ENCODE measurements at places on chromosomes 7 and 10. TPM values are rescaled to one million over a fixed set of nuclear protein-coding genes. Genes with fewer than 3 reads are reported as not detected.

GRCh38 chr7:82926477-82926876 is 236.2 kb downstream of the PCLO start:
- no peak for DNase-seq

GRCh38 chr7:151859111-151859947 is 17.6 kb downstream of the PRKAG2 start:
- DNase-seq, result no peak

- DNase-seq, result peak; percentile 22
Observed at GRCh38 chr7:118182593-118183427, 1.2 kb upstream of the LSM8 start.

DNA sequence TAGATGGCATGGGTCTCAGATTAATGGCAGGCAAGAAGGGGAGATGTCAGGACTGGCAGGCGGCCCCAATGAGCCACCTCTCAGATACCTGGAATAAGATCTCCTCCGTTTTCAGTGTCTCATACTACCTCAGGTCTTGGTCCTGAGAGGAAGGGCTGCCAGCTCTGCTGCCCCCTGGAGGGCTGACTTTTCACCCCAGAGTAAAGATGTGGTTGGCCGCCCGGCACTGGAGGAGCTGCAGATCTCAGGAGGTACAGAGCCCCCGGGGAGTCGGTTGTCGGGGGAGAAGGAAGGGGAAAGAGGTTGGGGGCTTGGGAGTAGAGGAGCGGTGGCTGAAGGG is 642 bp upstream of the COL13A1 start:
- peak; percentile 70 for DNase-seq

- DNase-seq, result no peak
Observed at GRCh38 chr10:13503745-13504463, 24.9 kb downstream of the BEND7 start.

DNA sequence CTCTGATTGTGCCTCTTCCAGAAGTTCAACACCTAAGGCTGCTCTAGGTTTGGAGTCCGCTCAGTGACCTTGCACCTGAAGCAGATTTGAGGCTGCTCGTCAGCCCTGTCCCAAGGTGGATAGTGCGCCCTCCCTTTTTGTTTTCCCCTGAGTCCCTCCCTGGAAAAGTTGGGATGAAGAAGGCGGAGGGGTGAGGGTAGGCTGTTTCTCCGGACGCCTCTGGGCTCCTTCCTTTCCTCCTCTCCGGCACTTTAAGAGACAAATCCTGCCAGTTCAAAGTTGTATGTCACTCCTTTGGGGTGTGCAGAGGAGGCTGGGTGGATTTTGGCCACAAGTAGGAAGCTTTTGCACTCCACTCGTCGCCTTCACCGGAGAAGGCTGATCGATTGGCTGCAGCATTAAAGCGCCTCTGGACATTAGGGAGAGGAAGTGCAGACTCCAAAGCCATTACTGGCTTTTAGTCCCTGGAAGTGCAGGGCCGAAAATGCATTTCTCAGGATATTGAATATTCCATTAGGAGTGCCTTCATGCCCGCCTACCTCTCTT is 81.9 kb upstream of the PRKG1 start:
- no peak for DNase-seq

DNA sequence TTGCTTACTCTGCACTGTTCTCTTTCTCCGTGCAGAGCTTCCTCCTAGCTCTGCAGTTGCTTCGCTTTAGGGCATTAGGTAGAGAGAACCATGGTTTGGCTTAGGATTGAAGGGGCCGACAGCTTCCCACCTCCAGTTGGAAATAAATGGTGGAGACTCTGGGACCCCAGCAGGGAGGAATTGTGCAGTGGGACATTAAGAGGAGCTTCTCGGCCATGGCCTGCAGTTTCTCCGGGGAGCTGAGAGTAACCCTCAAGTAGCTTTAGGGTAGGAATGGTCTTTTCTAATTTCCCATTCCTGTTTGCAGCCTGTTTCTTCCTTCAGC is 1.2 kb downstream of the SUFU start:
- no peak for DNase-seq

GRCh38 chr10:3779158-3779741 is 5.8 kb downstream of the KLF6 start:
- no peak for DNase-seq

DNA sequence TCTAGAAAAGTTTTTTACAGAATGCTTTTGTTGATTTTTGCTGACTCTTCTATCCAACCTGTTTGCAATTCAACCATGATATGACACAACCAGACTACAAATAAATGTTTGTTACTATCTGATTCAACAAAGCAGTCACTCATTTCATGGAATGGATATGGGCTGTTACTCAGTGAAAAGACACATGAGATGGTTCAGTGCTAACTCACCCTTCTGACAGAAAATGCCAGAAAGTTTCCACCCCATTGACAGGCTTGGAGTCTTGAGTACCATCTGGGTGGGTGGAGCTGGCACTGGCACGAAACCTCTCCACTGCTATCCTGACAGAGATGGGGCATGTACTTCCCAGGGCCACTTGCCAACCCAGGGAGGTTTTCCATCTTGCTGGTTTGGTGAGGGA is 39.5 kb downstream of the RBM28 start:
- no peak for DNase-seq

- DNase-seq, result no peak
Observed at GRCh38 chr7:154978017-154978416, 24.9 kb downstream of the PAXIP1 start.

DNA sequence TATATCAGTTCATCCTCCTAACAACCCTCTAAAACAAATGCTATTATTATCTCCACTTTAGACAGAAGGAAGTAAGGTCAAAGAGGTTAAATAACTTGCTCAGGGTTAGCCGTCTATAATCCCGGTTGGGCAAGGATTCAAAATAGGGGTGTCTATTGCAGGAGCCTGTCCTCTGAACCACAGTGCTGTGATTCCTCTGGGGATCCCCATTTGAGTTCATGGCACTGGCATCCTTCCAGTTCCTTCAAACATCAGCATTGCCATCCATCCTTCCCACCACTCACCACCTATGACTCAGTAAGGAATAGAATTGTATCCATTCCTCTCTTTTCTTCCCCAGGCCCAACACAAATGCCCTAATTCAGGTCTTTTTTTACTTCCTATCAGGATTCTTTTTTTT is 25.6 kb downstream of the HPS6 start:
- DNase-seq, result no peak

DNA sequence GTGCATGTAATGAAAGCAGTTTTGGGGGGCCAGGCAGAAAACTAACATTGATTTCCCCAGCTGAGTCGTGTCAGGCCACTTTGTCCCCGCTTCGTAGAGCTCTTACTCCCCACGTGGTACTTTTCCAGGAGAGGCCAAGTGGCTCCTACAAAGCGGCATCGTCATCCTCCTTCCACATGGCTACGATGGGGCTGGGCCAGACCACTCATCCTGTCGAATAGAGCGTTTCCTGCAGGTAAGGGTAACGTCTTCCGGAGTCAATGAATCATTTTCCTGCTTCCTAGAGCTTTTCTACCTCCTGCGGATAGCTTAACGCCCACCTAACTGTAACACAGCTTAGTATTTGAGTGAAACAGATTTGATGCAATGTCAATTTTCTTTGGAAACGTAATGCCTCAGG is 21.7 kb upstream of the SEC61A2 start:
- DNase-seq, result no peak

GRCh38 chr7:45359776-45360175 is 202.2 kb downstream of the RAMP3 start:
- no peak for DNase-seq

DNA sequence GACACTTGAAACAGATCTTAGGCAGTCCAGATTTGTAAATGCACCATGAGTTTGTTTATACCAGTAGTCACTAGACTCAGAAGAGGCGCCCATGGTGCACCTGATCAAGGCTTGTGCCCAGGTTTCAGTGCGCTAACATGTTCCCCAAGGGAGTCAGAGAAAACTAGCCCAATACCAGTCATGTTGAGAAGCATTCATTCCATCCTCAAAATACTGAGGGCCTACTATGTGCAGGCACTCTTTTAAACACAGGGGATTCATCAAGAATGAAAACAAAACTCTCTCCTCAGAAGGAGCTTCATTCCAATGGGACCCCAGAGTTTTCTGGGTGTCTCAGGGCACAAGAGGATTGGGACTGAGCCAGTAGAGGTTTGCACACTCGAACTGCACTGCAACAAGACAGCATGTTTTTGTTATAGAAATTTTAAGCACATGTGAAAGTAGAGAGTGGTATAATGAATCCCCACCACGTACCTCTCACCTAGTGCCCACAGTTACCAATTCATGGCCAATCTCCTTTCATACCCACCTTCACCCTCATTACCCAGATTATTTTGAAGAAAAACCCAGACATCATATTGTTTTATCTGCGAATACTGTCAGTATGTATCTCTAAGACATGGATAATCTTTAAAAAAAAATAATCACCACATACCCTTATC is 55.0 kb upstream of the ARID5B start:
- no peak for DNase-seq

DNA sequence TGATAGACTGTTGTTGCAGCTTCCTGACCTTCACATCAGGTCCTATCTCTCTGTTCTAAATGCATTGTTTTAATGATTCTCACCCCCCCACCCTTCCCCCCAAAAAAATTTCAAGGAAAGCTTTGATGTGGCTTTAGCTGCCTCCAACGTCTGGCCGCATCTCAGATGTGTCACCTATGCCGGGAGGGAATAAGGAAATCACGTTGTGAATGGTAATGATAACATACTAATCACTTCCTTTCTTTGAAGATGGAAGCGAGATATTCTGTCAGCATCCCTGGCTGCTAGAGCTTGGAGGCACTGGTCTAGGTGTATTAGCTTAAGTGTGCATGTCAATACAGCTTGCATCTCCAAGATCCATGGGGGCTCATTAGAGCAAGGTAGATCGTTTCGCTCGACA is 89.6 kb downstream of the VTI1A start:
- no peak for DNase-seq

GRCh38 chr10:36110097-36110496 is 468.0 kb upstream of the FZD8 start:
- no peak for DNase-seq

DNA sequence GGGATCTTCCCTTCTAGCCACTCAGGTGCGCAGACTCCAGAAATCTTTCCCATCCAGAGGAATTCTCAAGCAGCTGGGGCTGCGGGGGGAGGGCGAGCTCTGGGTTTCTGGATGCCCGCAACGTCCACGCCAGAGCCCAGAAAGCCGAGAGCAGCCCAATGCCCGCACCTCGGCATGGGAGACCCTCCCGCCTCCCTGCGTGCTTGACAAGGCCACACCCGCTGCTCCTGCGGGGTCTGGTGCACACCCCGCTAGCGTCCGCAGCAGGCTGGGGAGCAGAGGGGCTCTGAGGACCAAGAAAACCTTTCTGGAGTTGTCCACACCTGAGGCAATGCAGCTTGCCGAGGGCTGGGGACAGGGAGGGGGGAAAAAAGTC is 66.2 kb downstream of the SLC29A4 start:
- DNase-seq, result no peak

DNA sequence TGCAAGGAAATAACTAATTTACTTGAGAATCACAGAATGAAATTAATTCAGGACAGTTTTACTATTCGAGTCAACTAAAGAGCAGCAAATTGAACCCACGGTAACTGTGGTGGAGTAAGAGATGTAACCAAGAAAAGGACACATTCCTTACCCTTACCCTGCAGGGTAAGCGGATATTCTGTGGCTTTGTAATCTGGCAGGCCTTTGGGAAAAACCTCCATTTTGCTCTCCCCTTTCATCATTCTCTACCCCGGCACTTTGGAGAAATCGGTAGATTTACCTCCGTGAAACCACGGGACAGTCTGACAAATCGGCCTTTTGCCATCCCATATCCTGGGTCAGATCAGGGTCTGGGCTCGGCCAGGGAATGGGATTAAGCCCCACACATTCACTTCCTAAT is 18.4 kb downstream of the RCC1L start:
- no peak for DNase-seq

DNA sequence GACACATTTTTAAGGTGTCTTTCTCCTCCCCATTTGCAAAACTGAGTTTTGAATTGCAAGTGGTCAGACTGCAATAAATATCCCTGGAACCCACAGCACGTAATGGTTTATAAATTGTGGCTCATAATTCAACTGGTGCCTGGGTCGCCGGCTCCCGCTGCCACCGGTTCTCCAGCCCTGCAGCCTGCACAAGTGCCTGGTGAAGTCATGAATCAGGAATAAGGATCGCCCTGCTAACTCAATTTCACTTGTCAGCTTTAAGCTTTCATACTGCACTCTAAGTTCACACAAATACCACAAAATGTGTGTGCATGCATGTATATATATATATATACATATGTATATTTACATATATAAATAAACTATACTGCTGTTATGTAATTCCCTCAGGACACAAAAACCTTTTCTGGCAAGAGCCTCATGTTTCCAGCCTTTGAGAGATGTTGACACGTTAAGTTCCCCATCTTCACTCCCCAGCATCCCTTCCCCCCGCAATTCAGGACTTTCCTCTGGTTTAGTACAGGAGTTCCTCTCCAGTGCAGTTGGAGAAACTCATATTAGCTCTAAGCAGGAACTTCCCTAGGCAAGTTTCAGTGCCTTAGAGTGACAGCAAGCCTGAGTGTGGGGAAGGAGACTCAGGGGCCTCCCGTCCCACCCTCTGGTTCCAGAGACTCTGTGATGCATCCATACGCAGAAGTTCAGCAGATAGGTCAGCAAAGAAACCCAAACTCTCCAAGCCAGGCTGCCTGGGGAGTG is 129.2 kb upstream of the UNC5B start:
- no peak for DNase-seq

DNA sequence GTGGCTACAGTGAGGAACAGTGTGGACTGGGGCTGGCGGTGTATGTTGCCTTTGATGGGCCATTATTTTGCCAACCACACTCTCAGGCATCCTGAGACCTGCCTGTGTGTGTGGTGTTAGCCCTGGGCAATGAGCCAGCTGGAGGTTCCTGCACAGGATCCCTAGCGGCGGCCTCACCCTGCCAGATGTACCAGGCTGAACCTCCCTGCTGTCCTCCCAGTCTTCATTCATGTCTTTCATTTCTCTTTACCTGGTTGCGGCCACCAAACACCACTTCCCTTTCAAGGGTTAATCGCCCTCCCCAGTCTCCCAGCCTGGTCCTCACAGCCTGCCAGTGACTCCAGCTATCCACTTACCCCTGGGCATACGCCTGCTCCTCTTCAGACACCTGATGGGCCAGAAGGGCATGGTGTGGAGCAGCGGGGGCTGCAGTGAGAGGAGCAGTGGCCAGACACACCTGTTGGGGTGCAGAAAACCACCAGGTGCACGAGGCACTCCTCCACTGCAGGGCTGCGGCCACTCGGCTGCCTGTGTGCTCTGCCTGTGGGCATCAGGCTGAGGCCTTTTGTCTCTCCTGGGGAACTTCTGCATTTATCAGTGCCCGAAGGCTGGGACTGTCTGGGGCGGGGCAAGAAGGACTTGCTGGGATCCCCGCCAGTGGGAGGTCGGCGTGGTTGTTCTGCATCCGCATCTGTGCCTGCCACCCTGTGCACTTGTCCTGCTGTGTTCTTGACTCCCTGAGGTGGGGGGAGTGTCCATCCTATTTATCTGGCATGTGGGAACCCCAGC is 111.6 kb downstream of the ARHGAP22 start:
- no peak for DNase-seq

GRCh38 chr10:98209441-98209840 is 58.6 kb downstream of the LOXL4 start:
- DNase-seq, result no peak

DCLRE1A gene
- 12.5 TPM for total RNA-seq

GIMAP5 gene
- 53.3 TPM for total RNA-seq

ZNF503 gene
- 0.40 TPM for total RNA-seq

GHITM gene
- total RNA-seq, result 178 TPM

CLRN3 gene
- not detected for total RNA-seq

SEMA3A gene
- 1.4 TPM for total RNA-seq

TLX1 gene
- not detected for total RNA-seq

CALN1 gene
- 0.12 TPM for total RNA-seq

PNLIPRP1 gene
- not detected for total RNA-seq

FAM25G gene
- not detected for total RNA-seq

SFTPA1 gene
- not detected for total RNA-seq

MARCHF5 gene
- 25.9 TPM for total RNA-seq

PANK1 gene
- total RNA-seq, result 3.2 TPM

PGAM2 gene
- total RNA-seq, result not detected

ITIH2 gene
- total RNA-seq, result not detected

KCNH2 gene
- 0.48 TPM for total RNA-seq
